Urinary bladder (tissue), 4 donors: ENCODE measurements at places on chromosomes 4 and X. TPM values are rescaled to one million over a fixed set of nuclear protein-coding genes. Genes with fewer than 3 reads are reported as not detected.

DNA sequence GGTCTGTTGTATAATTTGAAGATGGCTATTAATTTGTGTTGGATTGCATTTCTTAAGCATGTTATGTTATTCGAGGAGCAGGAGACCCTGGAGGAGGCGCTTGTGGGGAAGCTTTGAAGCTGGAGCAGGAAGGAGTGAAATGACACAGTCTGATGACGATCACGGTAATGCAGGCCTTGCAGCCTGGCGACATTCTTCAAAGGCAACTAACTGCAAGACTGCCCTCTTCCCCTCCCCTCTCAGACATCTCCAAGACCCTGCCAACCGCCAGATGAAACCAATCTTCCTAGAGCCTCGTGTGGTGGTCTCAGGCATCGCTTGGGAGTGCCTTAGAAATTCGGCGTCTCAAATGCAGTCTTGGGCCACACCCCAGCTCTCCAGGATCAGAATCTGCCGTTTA is 16.1 kb downstream of the CLCN4 start:
- no peak for DNase-seq

DNA sequence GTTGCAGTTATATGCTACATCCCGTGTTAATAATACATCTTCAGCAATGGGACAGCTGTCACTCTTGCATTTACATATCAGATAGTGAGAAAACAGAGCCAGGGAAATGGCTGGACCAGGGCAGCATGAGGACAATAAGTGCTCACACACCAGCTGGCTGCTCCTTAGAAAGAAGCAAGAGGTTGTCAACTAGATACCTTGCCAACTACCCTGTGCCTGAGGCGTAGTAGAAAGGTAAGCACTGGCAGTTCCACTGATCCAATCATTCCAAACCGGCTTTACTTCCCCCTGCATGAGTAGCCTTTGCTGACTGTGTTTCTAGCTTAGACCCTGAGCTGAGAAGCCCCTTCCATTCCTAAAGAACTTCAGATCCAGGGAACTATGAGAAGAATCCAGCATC is 52.2 kb upstream of the FGF13 start:
- no peak for DNase-seq

DNA sequence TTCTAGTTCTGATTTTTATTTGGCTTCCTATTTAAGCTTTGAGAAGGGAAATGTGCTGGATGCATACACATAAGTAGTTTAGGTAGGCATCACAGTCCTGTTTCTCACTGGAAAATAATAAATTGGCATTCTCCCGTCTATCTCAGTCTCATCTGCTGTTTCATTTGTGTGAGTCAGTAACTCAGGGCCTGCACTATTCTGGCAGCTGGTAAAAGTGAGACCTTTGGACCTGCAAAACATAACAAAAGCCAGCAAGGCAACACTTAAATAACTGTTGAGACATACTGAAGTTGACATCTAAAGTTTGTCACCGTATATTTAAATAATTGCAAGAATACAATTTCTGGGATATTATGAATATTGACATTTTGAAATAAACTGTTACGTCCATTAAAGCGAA is 8.6 kb upstream of the UBQLN2 start:
- no peak for DNase-seq

DNA sequence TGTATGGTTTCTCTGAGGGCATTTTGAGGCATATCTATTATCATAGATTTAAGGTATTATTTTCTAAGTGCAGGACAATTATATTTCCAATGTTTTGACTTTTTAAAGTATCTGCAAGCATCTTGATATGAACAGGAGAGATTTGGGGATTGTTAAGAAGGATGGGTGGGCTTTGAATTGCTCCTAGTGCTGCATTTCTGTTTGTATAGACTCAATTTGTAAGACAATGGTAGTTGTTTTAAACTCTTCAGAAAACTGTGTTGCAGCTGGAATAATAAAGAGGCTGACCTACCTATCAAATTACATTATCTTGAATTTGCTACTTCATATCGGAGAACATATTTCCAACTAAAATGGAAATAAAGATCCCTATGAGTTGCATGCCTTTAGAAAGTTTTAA is 570.3 kb downstream of the ADGRL3 start:
- DNase-seq: no peak

DNA sequence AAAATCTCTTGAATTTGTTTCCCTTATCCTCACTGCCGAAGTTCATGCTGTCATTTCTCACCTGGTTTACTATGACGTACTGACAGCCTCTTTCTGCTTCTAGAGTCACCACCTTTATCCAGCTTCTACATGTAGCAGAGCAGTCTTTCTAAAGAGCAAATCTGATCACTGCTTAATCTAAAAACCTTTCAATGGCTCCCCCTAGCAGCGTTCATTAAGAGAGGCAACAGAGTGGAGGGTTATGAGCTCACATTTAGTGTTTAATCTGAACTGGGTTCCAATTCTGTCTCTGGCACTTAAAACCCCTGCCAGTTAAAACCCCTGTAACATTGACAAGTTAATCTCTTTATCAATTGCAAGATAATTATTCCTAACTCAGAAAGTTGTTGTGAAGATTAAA is 4.4 kb downstream of the RBPJ start:
- no peak for DNase-seq

GRCh38 chr4:73729534-73730165 is 10.7 kb upstream of the CXCL8 start:
- DNase-seq: peak; percentile 11

- no peak for DNase-seq
These were observed 3.9 kb upstream of the LDOC1 start for GRCh38 chrX:141180851-141181250.

- no peak for DNase-seq
These were observed 19.3 kb upstream of the UBA1 start for GRCh38 chrX:47174376-47174775.

GRCh38 chr4:173272996-173273395 is 61.2 kb downstream of the HMGB2 start:
- no peak for DNase-seq

- no peak for DNase-seq
These were observed 41.8 kb downstream of the FNIP2 start for GRCh38 chr4:158810487-158811215.

- no peak for DNase-seq
These were observed 116.4 kb upstream of the BEND4 start for GRCh38 chr4:42268824-42269223.

GRCh38 chrX:117628381-117628780 is 488.2 kb downstream of the KLHL13 start:
- DNase-seq: no peak

GRCh38 chr4:171644430-171645057 is 168.7 kb upstream of the GALNTL6 start:
- no peak for DNase-seq

- DNase-seq: no peak
These were observed 24.0 kb upstream of the SMIM14 start for GRCh38 chr4:39662683-39663082.

- no peak for DNase-seq
These were observed 7.0 kb upstream of the STPG2 start for GRCh38 chr4:98150092-98150761.

DNA sequence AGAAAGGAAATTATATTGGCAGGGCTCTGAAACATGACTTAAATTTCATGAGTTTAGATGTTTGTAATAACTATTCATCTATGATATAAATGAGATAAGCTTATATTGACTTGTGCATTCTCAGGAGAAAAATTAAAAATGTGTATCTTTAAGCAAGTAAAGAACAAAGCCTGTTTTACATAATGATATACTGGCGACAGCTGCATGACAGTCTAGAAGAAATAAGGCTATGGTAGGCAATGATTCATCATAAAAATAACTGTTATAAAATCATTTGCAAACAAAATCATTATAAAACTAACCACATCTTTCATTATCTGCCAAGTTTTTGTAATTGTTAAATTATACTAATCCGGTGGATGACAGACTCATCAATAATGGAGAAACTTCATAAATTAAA is 188.1 kb downstream of the ADAM29 start:
- DNase-seq: no peak

Gene CENPVL2
- polyA plus RNA-seq: not detected

Gene FTSJ1
- 28.2 TPM for polyA plus RNA-seq

Gene HTN1
- not detected for polyA plus RNA-seq

Gene MRPS18C
- polyA plus RNA-seq: 26.4 TPM

Gene RASGEF1B
- polyA plus RNA-seq: 3.8 TPM

Gene PRRG1
- 6.9 TPM for polyA plus RNA-seq

Gene TCEANC
- 1.6 TPM for polyA plus RNA-seq

Gene PTCHD1
- polyA plus RNA-seq: 2.0 TPM

Gene VCX3A
- not detected for polyA plus RNA-seq

Gene MAGEB5
- polyA plus RNA-seq: not detected

Gene HSFX3
- polyA plus RNA-seq: not detected

Gene GABRQ
- 0.08 TPM for polyA plus RNA-seq
